Osteocyte (in vitro differentiated cells): ENCODE measurements at places on chromosomes 7 and 10. TPM values are rescaled to one million over a fixed set of nuclear protein-coding genes. Genes with fewer than 3 reads are reported as not detected.
A peak's percentile ranks its signal among the peaks of the same experiment; 100 is the strongest.

KDM7A gene
- 7.2 and 8.8 TPM in 2 replicates for total RNA-seq

GRCh38 chr10:113959383-113959760, 84.3 kb upstream of the ADRB1 start:
- no peak for DNase-seq

- DNase-seq = no peak
Measured at GRCh38 chr10:5813091-5813340, 218 bp downstream of the GDI2 start.

DNA sequence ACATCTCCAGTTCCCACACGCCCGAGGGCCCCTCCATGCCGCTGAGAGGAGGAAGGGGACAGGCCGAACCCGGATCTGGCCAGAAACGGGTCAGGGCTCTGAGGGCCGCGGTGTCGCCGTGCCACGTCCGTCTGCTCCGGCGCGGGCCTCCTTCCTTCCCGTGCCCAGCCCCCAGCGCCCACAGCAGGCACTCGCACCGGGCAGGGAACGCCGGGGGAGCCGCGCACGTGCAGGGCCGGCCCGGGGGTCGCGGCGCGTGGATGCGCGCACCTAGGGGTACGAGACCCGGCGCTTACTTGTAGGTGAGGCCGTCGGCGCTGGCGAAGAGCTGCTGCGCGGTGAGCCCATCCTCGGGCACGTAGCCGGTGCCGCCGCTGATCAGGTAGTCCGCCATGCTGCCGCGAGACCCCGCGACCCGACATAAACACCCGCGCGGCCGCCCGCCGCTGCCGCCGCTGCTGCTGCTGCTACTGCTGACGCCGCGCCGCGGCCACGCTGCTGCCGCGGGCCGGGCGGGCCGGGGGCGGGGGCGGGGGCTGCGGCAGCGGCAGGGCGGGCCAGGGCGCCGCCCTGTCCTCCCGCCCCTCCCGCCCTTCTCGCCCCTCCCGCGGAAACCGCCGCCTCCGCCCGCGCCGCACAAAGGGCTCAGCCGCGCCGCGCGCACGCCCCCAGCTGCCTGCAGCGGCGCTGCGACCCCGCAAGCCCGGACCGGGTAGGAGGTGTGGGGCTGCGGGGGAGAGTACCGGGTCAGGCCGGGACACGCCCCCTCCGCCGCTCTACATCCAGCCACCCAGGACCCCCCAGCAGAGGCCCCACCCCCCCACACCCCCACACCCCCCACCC, 4.1 kb downstream of the IMPDH1 start:
- DNase-seq = no peak

DNA sequence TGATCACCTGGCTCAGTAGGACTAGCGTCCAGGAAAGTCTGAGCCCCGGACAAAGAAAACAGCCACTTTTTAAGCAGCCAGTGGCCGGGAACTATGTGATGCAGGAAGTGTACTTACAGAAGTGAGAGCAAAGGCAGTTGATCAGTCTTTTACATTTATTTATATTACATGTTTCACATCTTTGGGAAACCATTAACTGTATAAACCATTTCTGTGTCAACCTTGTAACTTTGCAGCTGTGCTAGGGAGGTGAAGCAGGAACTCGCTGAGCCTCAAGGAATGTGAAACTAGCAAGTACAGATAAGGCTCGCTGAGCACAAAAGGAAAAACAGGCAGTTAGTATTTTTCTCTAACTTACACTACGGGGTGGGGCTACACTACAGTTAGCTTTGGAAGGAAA, 39.9 kb upstream of the HECW1 start:
- no peak for DNase-seq

- DNase-seq = no peak
Measured at GRCh38 chr7:132407764-132408163, 168.5 kb downstream of the PLXNA4 start.

- no peak for DNase-seq
Measured at GRCh38 chr10:13993673-13994089, 337.0 kb downstream of the FRMD4A start.

CDNF gene
- 1.0 and 2.9 TPM in 2 replicates for total RNA-seq

- DNase-seq = no peak
Measured at GRCh38 chr10:12188656-12189055, 7.0 kb downstream of the NUDT5 start.

PDE6C gene
- total RNA-seq = not detected in 2 replicates

- no peak for DNase-seq
Measured at GRCh38 chr7:88314061-88314491, 7.4 kb upstream of the STEAP4 start.

- no peak for DNase-seq
Measured at GRCh38 chr10:124465003-124465776, 3.6 kb downstream of the LHPP start.

DNA sequence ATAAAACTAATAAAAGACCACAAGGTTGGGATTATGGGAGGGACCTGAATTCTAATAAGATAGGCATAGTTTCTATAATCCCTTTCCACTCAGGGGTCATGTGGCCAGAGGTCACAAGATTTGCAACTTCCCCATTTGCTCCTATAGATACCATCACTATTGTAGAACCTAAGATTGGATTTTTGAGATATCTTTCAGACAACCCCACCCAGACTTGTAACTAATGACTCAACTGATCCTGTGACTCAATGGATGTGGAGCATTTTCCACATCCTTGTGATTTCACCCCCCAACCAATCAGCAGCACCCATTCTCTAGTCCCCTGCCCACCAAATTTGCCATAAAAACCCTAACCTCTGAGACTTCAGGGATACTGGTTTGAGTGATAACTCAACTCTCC, 51.9 kb upstream of the PIK3AP1 start:
- DNase-seq = no peak

DNA sequence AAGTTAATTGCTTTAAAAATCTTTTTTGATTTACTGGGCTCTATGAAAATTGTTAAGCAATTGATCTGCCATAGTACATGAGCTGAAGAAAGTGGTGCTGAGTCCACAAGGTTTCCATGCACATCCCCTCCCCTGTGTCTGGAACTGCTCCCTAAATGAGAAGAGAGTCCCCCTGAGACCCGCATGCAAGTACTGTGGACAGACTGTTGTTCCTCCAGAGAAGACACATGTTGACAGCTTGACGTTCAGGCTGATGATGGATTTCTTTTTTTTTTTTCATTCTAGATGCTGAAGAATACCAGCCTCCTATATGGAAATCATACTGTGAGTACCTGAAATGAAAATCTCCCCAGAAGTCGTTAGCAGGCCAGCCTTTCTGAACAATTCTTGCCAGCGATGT, 159.8 kb downstream of the CHN2 start:
- no peak for DNase-seq

GRCh38 chr7:136234040-136234439, 256.9 kb upstream of the MTPN start:
- DNase-seq = no peak

GRCh38 chr10:11866199-11866925, 43.2 kb downstream of the PROSER2 start:
- DNase-seq = no peak

- no peak for DNase-seq
Measured at GRCh38 chr7:148914208-148914777, 30.2 kb upstream of the EZH2 start.

- DNase-seq = no peak
Measured at GRCh38 chr7:153408360-153409335, 643.5 kb upstream of the DPP6 start.

ANKRD61 gene
- total RNA-seq = not detected in 2 replicates

SGMS1 gene
- 20.7 and 21.0 TPM in 2 replicates for total RNA-seq

GRCh38 chr7:2166625-2167280, 66.0 kb downstream of the MAD1L1 start:
- peak; percentile 72 for DNase-seq

- DNase-seq = no peak
Measured at GRCh38 chr7:44633254-44634186, 27.1 kb downstream of the OGDH start.

DNA sequence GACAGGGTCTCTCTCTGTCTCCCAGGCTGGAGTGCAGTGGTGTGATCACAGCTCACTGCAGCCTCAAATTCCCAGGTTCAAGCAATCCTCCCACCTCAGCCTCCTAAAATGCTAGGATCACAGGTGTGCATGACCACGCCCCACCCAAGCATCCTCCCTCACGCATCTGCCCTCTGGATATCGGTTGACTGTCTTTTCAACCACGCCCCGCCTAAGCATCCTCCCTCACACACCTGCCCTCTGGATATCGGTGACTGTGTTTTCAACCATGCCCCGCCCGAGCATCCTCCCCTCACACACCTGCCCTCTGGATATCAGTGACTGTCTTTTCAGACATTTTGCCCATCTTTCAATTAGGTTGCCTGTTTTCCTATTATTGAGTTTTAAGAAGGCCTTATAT, 140.5 kb downstream of the MAD1L1 start:
- no peak for DNase-seq

PPP3CB gene
- 65.5 and 65.6 TPM in 2 replicates for total RNA-seq

BPGM gene
- 11.6 and 13.3 TPM in 2 replicates for total RNA-seq

DNA sequence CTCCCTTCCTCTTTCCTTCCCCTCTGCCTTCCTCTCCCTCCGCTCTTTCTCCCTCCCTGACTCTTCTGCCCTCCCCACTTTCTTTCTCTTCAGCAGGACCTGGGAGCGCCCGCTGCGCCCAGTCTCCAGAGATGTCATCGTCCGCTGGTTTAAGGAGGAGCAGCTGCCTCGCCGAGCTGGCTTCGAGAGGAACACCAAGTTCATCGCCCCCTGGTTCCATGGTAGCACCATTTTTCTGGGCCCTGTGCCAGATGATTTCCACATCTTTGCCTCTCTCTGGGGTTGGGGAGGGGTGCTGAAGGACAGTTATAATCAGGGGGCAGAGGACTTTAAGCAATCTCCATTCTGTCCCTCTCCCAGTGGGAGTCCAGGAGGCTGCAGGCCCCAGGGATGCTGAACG, 71.6 kb downstream of the SH2D4B start:
- no peak for DNase-seq

DNA sequence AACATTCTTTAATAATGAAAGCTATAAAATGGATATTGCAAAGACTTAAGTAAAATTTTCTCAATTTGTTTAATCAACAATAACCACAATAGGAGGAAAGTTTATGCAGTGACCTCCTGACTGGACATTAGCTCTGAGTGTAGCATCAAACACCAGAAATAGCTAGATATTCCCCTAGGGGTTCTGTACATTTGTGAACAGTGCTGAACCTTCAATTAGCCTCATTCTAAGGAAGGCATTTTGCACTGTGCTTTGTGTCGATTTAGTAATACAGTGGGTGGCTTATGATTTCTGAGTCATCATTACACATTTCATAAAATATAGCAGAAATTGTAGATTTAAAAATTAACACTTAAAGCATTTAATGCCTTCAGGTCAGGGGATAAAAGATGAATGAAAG, 367.3 kb upstream of the PCDH15 start:
- no peak for DNase-seq

- DNase-seq = no peak
Measured at GRCh38 chr7:108045154-108045553, 42.2 kb upstream of the LAMB1 start.
